ENCODE measurements at places on chromosomes 4 and X.

GRCh38 chrX:54030329-54030728 lies 13.9 kb downstream of the PHF8 start:
- no peak for DNase-seq

DNA sequence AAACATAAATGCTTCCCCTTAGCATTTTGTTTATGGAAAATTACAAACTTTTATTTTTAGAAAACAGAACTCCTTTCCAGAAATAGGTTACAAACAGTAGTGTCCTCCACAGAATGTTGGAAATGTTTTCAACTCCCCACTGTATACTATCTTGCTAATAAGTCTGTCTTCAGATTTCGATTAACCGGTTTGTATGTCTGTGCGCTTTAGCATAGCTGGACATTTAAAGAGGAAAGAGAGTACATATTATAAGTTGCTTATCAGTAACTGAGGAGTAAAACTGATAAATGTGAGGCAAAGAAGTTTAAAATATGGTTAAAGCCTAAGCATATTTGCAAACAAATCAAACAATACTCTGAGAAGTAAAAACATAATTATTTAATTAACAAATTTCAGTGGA lies 3.4 kb downstream of the CXCL8 start:
- DNase-seq: no peak

DNA sequence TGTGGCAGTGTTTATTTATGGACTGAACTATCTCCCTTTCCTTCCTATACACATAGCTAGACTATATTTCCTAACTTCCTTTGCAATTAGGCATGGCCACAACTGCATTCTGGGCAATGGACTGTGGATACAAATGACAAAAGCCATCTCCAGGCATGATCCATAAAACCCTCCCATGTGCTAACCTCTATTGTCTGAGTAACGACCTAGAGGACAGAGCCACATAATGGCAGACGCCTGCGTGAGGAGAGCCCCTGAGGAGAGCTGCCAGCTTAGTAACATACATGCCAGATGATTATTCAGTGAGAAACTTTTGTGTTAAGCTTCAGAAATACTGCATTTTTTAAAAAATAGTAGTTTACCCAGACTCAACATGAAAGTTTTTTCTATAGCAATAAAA lies 142.9 kb downstream of the ADGRA3 start:
- DNase-seq: no peak

GRCh38 chr4:118753685-118754084 lies 68.5 kb downstream of the METTL14 start:
- DNase-seq: no peak

- DNase-seq: no peak
Measured at GRCh38 chr4:39029752-39030694, 2.2 kb downstream of the TMEM156 start.

DNA sequence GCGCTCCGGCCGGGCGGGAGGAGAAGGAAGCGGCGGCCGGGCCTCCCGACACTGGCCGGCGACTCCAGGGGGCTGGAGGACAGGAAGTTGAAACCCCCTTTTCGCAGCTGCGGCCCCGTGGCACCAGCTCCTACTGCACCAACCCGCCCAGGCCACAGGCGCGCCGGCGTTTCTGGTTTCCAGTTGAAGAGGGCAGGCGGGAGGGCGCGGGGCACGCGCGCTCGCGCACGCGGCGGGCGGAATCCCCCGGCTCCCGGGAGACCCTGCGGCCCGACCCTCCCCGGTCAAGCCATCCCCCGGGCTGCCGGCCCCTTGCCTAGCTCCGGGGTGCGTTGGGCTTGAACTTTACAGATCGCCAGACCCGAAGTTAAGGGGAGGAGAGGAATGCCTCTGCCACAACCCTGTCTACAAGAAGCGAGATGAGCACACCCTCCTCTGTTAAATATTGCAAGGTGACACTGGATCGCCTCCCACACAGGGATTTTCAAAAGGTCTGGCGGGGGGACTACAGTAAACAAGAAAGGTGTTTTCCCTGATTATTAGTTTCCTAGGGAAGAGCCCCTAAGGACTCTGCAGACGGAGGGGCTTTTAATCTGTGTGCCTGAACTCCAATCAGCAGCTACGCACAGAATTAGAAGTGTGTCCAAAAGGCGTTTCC lies 1.4 kb downstream of the ELOVL6 start:
- peak; percentile 36 for DNase-seq

GRCh38 chr4:7845493-7846128 lies 94.0 kb downstream of the AFAP1 start:
- DNase-seq: no peak

GRCh38 chrX:110159865-110160264 lies 157.0 kb downstream of the TMEM164 start:
- DNase-seq: no peak

DNA sequence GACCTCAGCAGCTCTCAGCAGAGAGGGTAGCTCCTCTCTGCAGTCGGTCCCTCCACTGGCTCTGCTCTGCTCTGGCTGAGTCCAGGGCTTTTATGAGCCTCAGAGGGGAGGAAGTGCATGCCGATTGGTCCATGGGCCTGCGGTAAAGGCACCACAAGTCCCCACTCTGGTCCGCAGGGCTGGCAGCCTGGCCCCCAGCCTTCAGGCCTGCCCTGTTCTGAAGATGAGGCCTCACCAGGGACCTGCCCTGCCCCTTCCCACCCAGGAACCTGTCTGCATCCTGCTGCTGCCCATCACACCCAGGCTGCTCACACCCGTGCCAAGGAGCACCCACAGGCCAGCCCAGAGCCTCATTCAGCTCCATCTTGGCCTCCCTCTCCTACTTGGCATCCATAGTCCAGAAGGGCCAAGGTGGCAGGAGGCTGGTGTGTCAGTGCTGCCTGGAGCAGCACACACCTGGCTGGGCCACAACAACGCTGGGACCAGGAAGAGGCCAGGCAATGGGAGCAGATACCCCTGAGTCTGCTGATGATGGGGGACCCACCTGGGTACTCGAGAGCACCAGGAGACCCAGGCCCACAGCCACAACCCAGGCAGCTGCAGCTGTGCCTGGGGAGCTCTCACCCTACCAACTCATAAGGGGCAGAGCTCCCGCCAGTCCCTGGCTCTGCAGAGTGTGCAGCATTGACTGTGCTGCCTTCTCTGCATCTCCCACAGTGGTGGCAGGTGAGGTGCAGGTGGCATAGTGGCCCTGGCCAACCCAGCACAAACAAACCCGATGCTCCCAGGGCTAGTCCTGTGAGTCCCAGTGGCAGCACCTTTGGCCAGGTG lies 191.9 kb upstream of the NUDT6 start:
- no peak for DNase-seq

- DNase-seq: no peak
Measured at GRCh38 chr4:6451309-6451708, 21.1 kb downstream of the PPP2R2C start.

GRCh38 chrX:45740291-45740690 lies 539.6 kb upstream of the DIPK2B start:
- no peak for DNase-seq

DNA sequence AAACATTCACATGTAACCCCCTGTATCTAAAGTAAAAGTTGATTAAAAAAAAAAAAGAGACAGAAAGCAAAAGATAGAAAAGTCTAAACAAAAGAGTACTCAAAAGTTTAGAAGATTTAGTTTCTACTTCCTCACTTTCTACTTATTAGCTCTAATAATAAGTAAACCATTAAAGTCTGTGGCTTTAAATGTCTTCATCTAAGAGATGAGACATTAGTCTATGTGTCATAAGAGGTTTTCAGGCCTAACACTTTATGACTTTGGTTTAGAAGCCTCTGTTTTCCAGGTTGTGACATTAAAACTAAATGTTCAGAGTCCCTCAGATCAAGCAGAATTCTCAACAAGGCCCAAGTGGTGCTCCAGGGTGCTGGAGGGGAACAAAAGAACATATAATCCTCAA lies 42.2 kb upstream of the GUCY1A1 start:
- no peak for DNase-seq

Measured in activated T-helper 1 cell treated with Interleukin-2 at 50 U/mL for 16 hours (primary cell).